NCI-H2107 (cell line): ENCODE measurements at places on chromosomes 16 and 17.
A peak's percentile ranks its signal among the peaks of the same experiment; 100 is the strongest.

DNA sequence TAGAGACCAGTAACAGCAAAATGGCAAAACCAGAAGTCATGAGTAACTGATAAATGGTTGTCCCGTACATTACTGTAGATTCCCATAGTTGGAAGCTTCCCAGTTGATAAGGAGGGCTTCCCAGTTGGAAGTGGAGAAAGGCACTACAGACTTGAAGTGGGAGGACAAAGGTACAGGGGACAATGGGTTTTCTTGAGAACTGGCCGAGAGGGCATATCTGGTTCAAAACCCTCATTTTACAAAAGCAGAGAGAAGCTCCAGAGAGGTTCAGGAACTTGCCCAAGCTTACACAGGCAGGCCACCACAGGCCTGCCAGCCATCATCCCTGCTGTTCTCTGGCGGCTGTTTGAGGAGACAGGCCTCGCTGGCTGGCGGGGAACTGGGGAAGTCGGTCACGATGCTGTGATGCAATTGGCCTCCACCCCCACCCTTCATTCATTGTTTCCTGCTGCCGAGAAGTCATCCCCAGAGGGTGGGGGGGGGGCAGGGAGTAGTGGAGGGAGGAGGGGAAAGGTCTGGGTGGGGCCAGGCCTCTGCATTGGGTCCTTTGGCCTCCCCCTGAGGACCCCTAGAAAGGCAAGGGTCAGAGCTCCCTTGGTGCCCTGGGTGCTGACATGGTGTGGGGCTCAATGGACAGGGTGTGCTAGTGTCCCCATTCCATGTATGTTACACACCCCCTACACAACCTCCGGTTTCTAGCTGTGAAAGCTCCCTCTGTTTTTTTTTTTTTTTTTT is 3.0 kb downstream of the UBALD2 start:
- DNase-seq, result peak; percentile 20

DNA sequence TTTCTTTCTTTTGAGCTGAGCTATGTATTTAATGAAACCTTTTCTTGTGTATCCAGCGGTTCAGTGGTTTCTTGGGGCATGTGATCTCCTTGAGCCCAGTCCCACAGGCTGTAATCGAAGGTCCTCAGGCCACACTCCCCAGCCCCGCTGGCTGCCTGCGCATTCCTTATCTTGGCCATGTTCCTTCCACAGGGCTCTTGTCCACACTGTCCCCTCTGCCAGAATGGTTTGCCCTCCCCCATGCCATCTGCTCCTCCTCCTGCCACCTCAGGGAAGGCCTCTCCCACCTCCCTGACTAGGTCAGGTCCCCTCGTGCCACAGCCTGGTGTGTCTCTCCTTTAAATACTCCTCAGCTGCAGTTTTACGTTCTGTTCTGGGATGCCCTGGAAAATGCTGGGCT is 12.1 kb upstream of the NLRC5 start:
- no peak for DNase-seq

DNA sequence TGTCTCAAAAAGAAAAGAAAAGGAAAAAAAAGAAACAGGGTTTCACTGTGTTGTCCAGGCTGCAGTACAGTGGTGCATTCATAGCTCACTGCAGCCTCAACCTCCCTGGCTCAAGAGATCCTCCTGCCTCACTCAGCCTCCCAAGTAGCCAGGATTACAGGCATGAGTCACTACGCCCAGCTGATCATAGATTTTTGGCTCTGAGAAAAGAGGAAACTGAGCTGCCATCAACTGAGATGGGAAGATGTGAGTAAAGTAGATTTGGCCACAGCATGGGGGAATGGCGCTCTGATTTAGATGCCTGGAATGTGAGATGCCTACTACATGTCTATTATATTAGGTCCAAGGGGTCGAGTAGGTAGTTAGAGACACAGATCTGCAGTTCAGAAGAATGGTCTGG is 5.9 kb upstream of the NAGS start:
- no peak for DNase-seq

GRCh38 chr16:72029567-72030271 is 21.2 kb downstream of the DHODH start:
- no peak for DNase-seq

- no peak for DNase-seq
Measured at GRCh38 chr16:25014500-25015147, 545 bp downstream of the ARHGAP17 start.

DNA sequence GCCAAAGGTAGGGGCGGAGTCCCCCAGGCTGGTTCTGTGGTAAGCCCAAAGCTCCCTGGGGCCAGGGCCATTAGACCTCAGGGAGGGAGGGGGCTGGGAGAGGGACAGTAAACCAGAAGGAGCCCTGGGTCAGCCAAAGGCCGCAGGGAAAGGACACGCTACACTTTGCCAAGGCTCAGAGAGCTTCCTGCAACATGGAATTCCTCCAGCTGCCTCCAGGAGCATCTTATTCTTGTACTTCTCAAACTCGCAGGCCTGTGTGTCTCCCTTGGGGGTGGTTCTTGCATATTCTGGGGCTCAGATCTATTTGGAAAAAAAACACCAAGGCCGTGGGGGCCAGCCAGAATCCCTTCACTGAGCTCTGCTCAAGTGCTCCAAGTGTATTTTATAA is 25.1 kb downstream of the AKAP1 start:
- DNase-seq, result no peak

DNA sequence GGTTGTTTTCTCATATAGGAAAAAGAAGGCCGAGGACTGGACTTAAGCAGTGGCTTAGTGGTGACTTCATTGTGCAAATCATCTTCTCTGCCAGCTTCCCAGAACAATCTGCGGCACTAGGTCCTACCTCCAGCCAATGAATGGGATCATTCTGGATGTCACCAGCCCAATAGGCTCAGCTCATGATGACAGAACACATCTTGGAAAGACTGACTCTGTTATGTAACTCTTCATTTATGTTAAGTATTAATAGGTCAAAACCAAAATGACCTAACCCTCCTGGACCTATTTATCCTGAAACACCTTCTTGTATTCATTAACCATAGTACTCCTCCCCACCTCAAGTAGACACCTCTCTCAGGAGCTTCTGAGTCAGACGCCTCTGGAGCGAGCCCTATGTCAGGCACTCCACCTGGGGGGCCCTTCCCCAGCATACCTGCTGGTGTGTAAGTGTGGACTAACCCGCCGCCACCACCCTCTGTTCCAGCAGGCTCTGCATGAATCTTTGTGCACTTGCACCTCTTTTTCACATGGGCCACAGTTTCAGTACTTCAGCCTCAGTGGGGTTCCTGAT is 7.2 kb downstream of the ARL2BP start:
- no peak for DNase-seq

DNA sequence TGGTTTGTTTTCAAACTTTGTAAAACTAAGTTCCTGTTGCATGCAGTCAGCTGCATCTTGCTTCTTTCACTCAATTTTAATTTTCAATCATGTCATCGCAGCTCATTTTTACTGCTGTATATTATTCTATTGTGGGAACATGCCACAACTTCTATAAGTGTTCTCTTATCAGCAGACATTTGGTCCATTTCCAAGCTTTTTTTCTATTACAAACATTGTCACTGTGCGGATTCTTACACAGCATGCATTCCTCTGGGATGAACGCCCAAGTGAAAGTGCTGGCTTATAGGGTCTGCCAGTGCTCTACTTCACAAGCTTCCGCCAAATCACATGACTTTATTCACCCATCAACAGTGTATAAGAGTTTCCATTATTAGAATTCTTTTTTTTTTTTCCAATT is 22.7 kb downstream of the GINS3 start:
- DNase-seq, result no peak

- no peak for DNase-seq
Measured at GRCh38 chr17:50871898-50872297, 5.7 kb upstream of the TOB1 start.

DNA sequence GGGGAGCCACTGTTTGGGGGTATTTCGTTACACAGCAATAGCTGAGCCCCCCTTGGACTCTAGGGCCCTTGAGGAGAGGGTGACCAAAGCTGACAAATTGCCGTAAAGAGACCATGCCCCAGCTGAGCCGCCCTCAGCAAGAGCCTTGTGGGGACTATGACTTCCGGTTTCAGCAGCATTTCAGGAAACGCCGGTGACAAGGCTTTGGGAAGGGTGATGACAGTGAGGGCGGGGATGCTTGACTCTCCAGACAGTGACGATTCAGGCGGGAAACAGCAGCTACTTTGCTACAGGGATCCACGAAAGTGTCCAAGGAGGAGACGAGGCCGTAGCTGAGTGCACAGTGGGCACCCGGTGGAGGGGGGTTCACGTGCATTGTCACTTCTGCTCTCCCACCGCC is 360.8 kb downstream of the C16orf95 start:
- DNase-seq, result no peak

- DNase-seq, result no peak
Measured at GRCh38 chr17:21193031-21193430, 20.9 kb downstream of the TMEM11 start.

DNA sequence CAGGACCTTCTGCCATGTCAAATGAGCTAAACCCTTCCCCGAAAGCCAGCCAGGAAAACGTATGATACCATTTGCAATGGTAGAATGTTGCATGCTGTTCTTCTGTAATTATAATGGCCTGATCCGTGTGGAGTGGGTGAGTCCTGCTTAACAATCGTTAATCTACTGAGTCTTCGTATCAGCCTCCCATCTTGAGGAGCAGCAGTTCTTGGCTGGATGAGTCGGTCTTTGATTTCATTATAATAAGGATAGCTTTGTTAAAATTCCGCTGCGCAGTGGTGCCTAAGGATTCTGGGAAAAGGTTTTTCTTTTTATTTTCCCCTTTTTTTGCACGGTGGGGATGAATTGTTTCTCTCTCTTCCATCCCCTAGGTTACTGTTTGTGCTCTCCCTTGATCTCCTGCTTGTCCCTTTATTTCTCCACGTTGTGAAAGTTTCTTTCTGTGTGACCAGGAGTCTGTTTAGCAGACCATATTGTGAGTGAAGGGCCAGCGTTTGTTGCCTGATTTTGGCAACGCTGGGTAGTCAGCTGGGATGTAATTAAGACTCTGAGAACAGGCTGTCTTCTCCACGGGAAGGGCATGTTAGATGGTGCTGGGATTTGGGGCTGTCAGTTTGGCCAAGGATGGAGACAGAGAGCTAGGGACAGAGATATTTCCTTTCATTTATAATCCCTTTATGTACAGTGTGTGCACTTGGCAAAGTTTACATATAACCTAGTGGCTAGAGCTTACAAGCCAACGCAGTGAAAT is 263.0 kb downstream of the FTO start:
- DNase-seq, result no peak

GRCh38 chr17:72134608-72135394 is 14.0 kb downstream of the SOX9 start:
- no peak for DNase-seq

DNA sequence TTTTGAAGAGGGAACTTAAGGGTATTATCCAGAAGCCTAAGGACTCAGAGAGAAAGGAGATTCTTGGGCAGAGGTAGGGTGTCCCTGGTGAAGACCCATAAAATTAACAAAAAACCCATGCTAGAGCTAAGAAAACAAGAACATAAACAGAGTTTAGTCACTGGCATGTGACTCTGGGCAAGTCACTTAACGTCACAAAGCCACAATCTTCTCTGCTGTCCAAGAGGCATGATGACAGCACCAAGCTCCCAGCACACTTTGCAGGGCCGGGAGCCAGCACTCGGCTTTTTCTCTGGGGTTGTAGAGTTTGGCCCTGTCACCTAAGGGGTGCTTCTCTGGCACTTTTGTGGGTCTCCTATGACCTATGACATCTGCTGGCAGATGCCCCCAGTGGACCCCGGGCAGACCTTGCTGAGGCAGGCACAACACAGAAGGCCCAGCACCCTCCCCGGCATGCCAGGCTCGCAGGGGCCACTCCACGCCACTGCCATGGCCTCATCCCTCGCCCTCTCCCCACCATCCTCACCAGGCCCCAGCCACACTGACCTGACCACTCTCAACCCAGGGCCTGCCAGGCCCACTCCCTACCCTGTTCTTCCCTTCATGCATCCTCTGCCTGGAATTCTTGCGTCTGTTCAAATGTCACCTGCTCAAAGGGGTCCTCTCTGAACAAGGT is 69.8 kb downstream of the DYNLRB2 start:
- no peak for DNase-seq

GRCh38 chr17:63439687-63440086 is 6.4 kb downstream of the CYB561 start:
- no peak for DNase-seq

- peak; percentile 81 for DNase-seq
Measured at GRCh38 chr17:57035971-57036481, 49.0 kb upstream of the AKAP1 start.

GRCh38 chr17:13919818-13920217 is 149.5 kb upstream of the COX10 start:
- DNase-seq, result no peak

GRCh38 chr16:7140899-7141298 is 191.7 kb upstream of the RBFOX1 start:
- DNase-seq, result no peak

- no peak for DNase-seq
Measured at GRCh38 chr17:2018716-2019510, 6.2 kb downstream of the RTN4RL1 start.

GRCh38 chr16:52727441-52727840 is 180.5 kb upstream of the TOX3 start:
- DNase-seq, result no peak

- DNase-seq, result no peak
Measured at GRCh38 chr17:68461122-68461539, 3.8 kb upstream of the WIPI1 start.

- DNase-seq, result no peak
Measured at GRCh38 chr16:29730649-29731048, 15.1 kb downstream of the C16orf54 start.

DNA sequence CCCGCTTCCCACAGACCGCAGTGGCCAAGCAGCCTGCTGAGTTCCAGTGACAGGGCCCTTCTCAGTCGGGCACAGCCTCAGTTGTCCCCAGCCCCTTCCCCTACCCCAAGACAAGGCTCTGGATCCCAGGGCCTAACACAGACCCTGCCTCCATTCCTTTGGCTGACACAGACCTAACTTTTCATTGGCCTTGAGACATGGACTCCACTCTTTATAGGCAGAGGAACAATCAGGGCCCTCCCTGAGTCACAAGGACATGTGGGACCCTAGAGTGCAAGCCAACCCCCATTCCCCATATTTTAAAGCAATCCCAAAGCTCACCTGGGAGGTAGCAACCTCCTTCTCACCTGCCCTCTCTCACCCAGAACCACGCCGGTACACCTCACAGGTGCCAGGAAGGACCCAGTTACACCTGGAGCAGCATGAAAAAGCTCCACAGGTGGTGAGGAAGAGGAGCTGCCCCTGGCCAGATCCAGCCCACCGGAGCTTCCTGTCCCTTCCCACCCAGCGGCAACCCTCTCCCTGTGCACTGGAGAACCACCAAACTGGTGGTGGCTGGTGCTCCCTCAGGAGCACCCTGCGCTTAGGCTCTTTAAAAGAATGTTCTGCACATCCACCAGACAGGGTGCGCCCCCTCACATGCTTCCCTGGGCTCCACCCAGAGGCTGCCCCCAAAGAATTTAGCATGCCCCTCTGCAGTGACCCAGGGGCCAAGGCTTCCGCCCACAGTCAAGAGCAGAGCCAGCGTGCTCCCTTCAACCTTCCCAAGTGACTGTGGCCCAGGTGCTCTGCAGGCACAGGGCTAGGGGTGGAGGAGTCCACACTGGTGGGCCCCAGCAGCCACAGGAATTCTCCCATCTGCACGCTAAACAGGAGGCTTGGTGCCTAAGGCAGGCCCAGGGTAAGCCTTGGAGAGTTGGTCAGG is 3.4 kb downstream of the MNT start:
- DNase-seq, result no peak
